ENCODE measurements at places on chromosomes 3 and 15. TPM values are rescaled to one million over a fixed set of nuclear protein-coding genes. Genes with fewer than 3 reads are reported as not detected.

DNA sequence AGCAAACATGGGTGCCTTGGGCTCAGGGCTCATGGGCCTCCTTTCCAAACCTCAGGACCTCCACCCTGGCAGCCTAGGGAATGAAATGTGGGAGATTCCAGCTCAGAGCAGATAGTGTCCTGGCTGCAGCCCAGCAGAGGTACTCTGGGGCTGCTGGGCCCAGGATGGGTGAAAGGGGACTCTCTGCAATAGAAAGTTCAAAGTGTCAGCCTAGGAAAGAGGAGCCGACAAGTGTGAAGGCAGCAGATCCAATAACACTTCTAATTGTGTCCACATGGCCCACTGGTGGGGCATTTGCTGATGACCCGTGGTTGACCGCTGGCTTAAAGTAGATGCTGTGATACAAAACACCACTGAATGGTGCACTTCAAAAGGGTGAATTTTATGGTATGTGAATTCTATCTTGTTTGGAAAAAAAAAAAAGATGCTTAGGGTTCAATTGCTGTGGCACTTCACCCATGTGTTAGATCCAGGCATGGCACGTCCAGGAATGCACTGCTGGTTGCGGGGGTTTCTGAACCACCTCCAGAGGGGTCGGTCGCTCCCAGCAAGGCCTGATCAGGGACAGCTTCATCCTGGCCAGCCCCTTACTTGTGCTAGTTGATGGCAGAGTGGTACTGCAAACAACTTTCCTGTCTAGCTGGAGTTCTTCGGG, 20.9 kb downstream of the AMOTL2 start:
- DNase-seq = no peak

DNA sequence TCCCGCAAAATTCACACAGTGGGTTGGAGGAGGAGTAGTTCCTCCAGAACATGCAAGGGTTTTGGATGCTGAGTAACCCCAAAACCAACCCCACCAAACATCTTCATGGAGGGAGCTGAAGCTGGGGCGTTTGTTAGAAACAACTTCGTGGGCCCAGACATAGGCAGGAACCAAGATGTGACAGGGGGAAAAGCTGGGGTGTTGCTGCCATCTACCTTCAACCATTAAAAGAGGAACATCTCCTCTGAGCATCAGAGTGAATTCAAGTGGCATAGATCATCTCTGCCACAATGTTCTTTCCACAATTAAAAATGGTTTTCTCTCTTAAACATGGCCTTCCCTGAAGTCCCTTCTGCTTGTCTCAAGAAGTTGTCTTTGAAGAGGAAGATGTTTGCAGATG, 20.5 kb downstream of the SIDT1 start:
- DNase-seq = no peak

- no peak for DNase-seq
These were observed 34.5 kb downstream of the RAB27A start for GRCh38 chr15:55254916-55255679.

SCAANT1 gene
- 1.1 TPM for polyA plus RNA-seq

DNA sequence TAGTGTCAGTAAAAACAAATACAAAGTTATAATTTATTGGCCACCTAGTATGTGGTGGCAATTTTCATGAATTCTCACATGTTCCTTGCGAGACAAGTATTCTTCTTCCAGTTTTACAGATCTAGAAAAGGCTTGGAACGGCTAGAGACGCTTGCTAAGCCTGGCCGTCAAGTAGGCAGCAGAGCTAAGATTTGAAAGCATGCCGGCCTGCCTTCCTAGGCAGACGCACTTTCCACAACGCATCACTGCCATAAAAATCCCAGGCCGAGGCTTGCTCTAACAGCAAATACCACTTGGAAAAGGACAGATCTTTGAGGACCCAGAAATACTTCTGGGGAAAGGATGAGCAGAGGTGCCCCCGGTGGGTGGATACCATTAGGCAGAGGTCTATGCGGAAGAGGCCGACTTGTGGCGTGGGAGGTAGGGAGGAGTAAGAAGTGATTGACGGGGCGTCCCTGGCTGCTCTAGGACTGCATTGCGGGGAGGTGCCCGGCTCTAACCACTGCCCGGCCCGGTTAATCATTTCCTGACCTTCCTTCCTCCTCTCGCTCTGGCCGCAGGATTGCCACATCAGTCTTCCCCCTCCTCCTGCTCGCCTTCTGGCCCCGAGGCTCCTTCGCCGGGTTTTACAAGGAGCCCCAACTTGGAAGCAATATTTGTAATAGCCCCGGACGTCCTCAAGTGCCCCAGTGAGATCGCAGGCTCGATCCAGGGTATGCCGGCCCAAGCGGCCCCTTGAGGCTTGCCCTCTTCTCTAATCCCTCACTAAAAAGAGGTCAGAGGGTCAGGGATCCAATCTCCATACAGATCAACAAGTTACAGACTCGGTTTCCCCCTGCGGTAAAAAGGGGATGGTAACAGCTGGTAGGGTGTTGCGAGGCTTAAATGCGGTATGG, 1.3 kb upstream of the USP3 start:
- peak; percentile 98 for DNase-seq

IL5RA gene
- 2.3 TPM for polyA plus RNA-seq

DNA sequence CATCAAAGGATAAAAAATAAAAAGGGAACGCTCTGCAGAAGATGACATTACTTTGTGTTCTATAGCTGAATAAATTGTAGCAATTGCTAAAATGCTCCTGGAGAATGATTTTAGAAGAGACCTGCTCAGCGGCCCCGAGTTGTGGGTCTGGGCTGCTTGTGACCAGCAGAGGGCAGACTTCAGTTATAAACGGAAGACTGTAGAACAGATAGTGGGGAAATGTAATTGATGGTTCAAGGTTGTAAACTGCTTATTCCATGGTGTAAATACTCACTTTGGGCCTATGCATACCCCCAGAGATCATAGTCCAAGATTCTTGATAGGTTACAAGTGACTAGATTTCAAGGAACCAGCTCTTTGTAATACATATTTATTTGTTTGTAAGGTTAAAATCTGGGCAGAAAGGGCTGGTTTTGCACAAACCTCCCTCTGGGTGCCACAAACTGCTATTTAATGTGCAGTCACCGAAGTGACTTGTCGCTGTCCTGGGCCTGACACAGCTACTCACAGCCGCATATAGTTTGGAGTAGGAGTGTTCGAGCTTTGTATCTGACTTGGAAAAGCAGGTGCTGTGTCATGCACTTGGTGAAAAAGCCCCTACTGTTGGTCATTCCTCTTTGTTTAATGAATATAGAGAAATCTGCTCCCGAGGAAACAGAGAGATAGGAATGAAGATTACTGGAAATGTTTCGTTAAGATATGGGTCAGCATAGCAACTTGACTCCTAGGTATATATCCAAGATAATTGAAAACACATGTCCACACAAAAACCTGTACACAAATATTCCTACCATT, 34.7 kb upstream of the NDUFB4 start:
- DNase-seq = peak; percentile 76

- no peak for DNase-seq
These were observed 397.0 kb downstream of the EPHA3 start for GRCh38 chr3:89504432-89504831.

GRCh38 chr3:128083396-128083795, 31.2 kb downstream of the SEC61A1 start:
- peak; percentile 21 for DNase-seq

DLL4 gene
- 23.7 TPM for polyA plus RNA-seq

GRCh38 chr3:60708191-60708975, 542.9 kb downstream of the FHIT start:
- DNase-seq = no peak

GRCh38 chr3:156867920-156868319, 41.8 kb downstream of the LEKR1 start:
- no peak for DNase-seq

PDE12 gene
- polyA plus RNA-seq = 10.7 TPM

HTD2 gene
- 12.6 TPM for polyA plus RNA-seq

DNA sequence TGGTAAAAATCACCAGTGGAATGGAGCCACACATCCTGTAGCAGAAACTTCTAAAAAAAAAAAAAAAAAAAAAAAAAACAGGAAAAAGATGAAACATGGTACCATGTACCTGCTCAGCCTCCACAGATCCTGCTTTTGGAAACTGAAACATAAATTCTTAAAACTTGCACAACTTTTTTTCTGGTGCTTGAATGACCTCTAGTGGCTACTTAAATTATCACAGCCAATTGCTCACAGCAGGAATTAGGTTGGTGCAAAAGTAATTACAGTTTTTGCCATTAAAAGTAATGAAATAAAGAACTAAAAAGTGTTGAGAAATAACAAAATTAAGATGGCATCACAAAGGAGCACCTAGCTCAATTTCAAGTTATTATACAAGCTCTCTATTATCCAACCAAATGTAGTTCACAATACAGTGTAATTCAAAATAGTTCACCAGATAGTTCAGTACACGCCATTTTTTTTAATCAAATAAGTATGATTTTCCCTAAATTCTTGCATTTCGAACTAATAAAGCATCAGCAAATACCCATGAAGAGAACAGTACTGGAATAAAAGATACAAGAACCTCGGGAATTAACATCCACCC, 80.6 kb downstream of the ULK4 start:
- DNase-seq = no peak

CKMT1A gene
- polyA plus RNA-seq = 0.43 TPM

- no peak for DNase-seq
These were observed 342.8 kb downstream of the ERC2 start for GRCh38 chr3:56125358-56126005.

DNA sequence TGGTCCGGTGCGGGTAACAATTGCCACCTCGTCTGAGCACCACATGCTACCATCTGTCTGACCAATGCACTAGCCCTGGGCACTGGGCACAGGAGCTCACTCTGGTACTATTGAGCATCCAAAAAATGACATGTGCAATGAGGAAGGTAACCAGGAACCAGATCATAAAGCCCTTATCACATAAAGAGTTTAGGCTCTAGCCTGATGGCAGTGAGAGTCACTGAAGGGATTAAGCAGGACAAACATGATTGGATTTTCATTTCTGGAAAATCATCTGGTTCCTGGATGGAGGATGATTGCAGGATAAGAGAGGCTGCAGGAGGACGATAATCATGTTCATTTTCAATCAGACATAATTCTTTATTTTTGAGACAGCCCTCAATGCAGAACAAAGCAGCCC, 12.4 kb downstream of the NDUFB4 start:
- DNase-seq = no peak

- DNase-seq = no peak
These were observed 52.1 kb downstream of the TM2D3 start for GRCh38 chr15:101600035-101600434.

DNA sequence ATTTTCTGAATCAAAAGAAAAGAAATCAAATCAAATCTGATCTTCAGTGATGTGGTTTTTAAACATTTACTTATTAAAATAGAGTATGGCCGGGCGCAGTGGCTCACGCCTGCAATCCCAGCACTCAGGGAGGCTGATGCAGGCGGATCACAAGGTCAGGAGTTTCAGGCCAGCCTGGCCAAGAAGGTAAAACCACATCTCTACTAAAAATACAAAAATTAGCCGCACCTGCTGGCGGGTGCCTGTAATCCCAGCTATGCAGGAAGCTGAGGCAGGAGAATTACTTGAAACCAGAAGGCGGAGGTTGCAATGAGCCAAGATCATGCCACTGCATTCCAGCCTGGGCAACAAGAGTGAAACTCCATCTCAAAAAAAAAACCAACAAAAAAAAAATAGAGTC, 169.1 kb downstream of the ULK4 start:
- DNase-seq = no peak

- DNase-seq = no peak
These were observed 166.4 kb downstream of the SUCNR1 start for GRCh38 chr3:152039887-152040286.

DNA sequence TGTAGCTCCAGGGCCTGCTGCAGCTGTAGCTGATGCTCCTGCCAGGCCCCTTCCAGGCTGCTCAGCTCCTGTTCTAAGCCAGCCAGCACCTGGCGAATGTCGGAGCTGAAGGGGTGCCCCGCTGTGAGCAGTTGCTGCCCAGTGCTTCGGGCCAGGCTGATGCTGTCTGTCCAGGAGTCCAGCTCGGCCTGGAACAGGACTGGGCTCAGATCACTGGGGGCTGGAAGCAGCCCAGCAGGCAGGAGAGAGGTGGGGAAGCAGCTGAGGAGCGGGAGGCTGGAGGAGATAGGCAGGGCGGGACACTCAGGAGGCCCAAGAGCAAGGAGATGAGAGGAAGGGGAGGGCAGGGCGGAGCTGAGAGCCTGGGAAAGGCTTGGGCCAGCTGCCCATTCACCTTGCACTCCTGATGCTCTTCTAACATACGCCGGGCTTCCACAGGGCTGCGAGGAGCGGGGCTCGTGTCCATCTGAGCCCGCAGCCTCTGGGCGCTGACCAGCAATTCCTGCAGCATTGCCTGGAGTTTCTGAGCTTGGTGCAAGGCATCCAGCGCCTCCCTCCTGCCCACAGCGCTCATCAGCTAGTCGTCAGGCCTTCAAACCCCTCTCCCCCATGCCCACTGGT, 23.2 kb downstream of the PLA2G4B start:
- no peak for DNase-seq

DNA sequence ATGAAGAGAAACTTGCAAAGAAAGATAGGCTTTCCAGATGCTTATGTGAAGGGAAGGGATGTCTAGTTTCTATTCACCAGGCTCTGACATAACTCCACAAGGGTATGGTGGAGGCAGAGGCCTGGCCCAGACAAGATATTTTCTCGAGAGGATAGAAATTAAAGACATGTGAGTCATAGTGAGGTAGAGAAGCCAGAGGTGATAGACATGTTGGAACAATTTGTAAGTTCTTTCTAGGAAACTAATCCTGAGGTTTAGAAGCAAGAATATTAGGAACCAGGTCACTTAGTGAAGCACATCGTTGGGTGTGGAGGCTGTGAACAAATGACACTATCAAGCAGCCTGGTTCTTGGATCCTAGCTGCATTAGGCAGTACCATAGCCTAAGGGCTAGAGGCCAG, 176.9 kb downstream of the BBX start:
- no peak for DNase-seq

ATP13A5 gene
- 0.36 TPM for polyA plus RNA-seq

GRCh38 chr3:14397531-14397930, 4.9 kb upstream of the SLC6A6 start:
- no peak for DNase-seq
